Gastrocnemius medialis (tissue), 4 donors: ENCODE measurements at places on chromosomes 7 and 10. TPM values are rescaled to one million over a fixed set of nuclear protein-coding genes. Genes with fewer than 3 reads are reported as not detected.
A peak's percentile ranks its signal among the peaks of the same experiment; 100 is the strongest.

GRCh38 chr10:72720814-72721660 lies 29.1 kb downstream of the MCU start:
- peaks cover 2% of the 10 kb centered on the region for H3K36me3 ChIP-seq
- no peak overlapping the region for H3K27ac ChIP-seq
- H3K27me3 ChIP-seq = no peaks in the 10 kb centered on the region
- H3K4me1 ChIP-seq = peaks cover 28% of the 10 kb centered on the region

DNA sequence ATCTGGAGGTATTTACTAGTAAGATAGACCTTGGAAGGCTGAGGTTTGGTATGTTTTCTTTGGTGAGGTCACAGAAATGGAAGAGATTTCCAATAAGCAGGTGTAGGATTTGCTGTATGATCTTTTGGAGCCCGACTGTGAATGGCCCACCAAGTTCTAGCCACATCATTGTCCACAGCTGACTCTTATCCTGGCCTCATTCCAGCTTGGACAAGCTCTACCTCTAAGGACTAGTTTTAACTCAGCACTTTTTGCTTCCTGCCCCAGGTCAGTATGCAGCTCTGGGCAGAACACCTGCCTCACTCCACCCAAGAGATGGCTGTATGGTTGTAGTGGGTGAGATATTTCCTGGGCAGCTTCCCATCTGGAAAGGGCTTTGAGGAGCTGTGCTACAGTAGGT lies 6.1 kb upstream of the CPA4 start:
- H3K4me3 ChIP-seq = no peak overlapping the region
- DNase-seq = no peak
- H3K27ac ChIP-seq = no peak overlapping the region
- no peaks in the 10 kb centered on the region for H3K36me3 ChIP-seq
- H3K4me1 ChIP-seq = no peaks in the 10 kb centered on the region
- no peaks in the 10 kb centered on the region for H3K27me3 ChIP-seq

DNA sequence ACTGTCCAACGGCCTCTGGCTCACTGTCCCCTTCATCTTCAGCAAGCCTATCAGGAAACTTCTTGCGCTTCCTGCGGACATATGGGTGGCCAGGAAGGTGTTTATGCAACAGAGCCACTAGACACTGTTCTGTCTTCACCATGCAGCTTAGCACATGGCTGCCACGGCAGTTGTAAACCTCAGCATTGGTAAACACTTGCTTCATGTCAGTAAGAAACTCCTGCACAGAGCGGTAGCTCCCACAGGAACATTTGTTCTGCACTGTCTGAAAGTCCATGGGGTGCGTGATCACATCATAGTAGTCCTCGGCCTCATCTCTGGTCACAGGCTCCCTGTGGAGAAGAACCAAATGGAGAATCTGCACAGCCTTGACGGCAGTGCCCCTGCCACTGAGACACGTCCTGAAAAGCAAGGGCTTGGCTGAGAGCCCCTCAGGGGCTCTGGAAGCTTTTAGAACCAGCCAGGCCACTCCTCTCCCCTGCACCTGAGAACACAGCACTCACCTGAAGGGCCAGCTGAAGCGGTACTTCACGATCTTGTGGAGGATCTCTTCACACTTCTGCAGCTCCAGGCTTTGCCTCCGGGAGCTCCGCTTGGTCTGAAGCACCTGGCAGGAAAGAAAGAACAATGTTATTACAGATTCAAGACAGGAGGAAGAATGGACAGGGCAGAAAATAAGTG lies 8.8 kb downstream of the FZD9 start:
- no peak for DNase-seq
- H3K27me3 ChIP-seq = no peaks in the 10 kb centered on the region
- H3K4me1 ChIP-seq = peaks cover 9% of the 10 kb centered on the region
- H3K4me3 ChIP-seq = no peak overlapping the region
- no peaks in the 10 kb centered on the region for H3K36me3 ChIP-seq

DNA sequence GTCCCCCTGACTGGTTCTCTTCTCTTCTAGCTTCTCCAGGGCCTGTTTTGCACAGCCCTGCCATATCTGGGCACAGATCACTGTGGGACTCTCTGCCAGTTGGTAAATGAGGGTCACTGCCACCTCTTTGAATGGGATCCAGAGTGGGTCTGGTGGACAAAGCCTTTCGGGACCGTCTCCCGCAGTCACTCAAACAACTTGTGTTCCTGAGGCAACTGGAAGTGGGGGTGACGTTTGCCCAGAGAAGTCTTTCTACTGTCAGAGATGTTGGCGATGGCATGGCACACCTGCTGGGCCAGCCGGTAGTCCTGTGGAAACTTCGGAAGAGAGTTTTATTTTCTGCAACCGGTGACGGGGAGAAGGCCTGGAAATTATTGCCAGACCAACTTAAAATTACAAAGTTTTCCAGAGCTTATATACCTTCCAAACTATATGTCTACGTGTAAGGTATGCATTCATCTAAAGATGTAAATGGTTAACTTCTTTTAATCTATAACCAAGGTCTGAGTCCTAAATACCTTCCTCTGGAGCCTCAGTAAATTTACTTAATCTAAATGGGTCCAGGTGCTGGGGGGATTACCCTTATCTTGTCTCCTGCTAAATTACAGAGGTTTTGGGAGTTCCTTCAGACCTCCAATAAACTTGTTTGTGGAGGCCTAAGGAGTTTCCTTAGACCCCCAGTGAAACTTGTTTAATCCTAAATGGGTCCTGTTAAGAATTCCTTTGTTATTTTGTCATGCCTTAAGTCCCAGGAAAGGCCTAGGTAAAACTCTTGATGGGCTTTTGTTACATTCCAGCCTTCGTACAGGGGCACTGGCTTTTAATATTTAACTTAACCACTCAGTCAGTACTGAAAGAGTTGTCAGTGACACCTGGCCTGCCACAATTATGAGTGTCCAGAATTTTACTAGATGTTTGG lies 94.0 kb downstream of the NPSR1 start:
- no peak for DNase-seq
- H3K4me3 ChIP-seq = no peak overlapping the region
- H3K4me1 ChIP-seq = no peaks in the 10 kb centered on the region
- H3K27me3 ChIP-seq = no peaks in the 10 kb centered on the region
- no peak overlapping the region for H3K27ac ChIP-seq

- DNase-seq = no peak
- no peaks in the 10 kb centered on the region for H3K27me3 ChIP-seq
- no peaks in the 10 kb centered on the region for H3K36me3 ChIP-seq
- no peak overlapping the region for H3K27ac ChIP-seq
- H3K4me3 ChIP-seq = no peak overlapping the region
Measured at GRCh38 chr7:47743965-47744591, 162.2 kb upstream of the TNS3 start.

DNA sequence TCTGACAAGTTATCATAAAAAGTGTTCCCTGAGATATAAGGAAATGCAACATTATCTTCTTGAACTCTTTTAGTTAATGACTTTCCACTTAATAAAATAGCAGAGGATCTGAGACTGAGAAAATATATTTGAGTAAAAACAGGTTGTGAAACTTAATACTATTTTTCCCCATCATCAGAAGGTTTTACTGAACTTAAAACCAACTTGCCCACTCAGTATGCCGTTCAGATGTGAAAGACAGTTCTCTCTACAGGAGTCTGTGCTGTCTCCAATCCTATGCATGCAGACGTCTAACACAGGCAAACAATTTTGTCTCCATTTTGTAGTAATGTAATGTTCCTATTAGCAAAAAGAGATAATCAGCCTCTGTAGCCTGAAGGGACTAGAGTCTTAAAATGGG lies 38.2 kb upstream of the CYP2C18 start:
- no peaks in the 10 kb centered on the region for H3K36me3 ChIP-seq
- DNase-seq = no peak
- H3K27me3 ChIP-seq = no peaks in the 10 kb centered on the region
- H3K4me1 ChIP-seq = no peaks in the 10 kb centered on the region
- H3K27ac ChIP-seq = no peak overlapping the region

DNA sequence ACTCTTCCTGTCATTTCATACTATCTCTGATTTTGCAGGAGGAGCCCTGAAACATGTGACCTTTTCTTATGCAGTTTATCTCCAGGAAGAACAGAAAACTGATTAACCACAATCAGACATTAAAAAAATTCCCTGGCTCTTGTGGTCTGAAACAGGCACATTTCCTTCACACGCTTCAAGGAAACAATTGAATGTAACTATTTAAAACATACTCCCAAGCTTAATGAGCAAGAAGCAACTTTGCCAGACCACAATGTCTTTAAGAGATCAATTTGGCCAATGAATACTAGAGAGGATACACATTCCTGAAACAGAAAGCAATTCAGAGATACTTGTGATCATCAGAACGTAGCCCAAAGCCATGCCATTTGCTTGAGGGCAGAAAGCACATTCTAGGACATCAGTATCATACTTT lies 65.8 kb downstream of the PIP4K2A start:
- H3K4me3 ChIP-seq = no peak overlapping the region
- H3K36me3 ChIP-seq = no peaks in the 10 kb centered on the region
- H3K27me3 ChIP-seq = no peaks in the 10 kb centered on the region
- no peak for DNase-seq

- no peak for DNase-seq
- no peaks in the 10 kb centered on the region for H3K36me3 ChIP-seq
- H3K4me3 ChIP-seq = peak overlapping the region; percentile 29
- H3K27ac ChIP-seq = peak overlapping the region; percentile 96
- peaks cover 26% of the 10 kb centered on the region for H3K4me1 ChIP-seq
Measured at GRCh38 chr10:30431435-30431911, 2.5 kb upstream of the MAP3K8 start.

DNA sequence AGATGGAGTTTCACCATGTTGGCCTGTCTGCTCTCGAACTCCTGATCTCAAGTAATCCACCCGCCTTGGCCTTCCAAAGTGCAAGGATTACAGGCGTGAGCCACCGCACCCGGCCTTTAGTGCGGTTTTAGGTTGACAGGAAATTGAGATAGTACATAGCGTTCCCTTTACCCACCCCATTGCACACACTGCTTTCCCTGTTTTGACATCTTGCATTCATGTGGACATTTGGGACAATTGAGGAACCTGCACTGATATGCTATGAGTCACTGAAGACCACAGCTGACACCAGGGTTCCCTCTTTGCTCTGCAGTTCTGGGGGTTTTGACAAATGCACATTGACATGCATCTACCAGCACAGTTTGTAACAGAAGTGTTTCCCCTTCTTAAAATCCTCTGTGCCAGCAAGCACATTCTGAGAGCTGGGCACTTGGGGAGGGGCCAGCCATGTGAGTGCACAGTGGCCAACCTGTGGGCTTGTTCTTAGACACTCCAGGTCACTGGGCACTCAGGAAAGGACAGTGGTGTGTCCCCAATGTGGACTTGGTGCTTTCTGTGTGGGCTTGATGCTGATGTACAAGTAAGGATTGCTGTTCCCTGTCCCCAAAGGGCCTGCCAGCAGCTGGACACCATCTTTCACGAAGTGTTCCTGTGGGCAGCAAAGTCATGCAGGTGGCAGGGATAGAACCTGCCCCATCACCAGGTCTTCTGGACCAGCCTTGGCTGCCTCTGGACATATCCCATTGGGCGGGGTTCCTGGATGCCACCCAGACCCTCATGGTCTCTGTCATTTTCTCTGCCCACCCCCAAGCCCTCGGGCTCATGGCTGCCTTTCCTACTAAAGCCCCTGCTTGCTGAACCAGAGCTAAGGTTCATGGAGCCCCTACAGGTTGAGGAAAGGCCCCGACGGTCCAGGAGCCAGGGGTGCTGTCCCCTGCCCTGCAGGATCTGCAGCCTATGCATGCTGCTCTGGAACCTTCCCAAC lies 579.8 kb downstream of the GLRX3 start:
- no peak overlapping the region for H3K4me3 ChIP-seq
- H3K27me3 ChIP-seq = no peaks in the 10 kb centered on the region
- DNase-seq = no peak
- no peaks in the 10 kb centered on the region for H3K4me1 ChIP-seq

- H3K27me3 ChIP-seq = no peaks in the 10 kb centered on the region
- H3K4me1 ChIP-seq = no peaks in the 10 kb centered on the region
- no peak overlapping the region for H3K4me3 ChIP-seq
- no peak overlapping the region for H3K27ac ChIP-seq
Measured at GRCh38 chr7:130865408-130866236, 131.6 kb upstream of the KLF14 start.

DNA sequence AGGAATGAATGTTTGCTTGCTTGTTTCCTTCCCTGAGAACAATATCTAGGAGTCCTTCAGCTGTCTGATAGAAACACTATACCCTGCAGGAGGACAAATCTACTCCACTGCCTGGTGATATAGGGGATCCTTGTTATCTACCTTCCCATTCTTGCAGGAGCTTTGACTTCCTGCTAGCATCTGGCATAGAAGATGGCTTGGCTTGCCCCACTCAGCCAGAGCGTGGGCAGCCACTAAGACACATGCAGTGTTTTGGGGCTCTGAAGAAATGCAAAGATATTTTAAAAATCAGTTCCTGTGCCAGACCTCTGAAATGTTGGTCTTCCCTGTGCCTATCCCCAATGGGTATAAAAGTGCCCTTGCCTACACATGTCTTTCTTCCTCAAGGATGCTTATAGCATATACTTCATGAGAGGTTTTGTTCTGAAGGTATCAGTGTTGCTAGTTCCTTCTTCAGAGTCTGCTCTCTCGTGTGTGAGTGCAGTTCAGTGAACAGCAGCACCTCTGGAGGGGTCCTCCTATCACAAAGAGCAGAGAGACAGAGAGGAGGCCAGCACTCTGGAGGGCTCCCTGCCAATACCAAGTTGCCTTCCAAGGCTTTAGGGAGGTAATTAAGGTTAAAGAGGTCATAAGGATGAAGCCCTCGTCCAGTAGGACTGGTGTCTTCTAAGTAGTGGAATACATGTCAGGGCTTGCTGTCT lies 149.1 kb upstream of the CALCR start:
- H3K27me3 ChIP-seq = no peaks in the 10 kb centered on the region
- no peaks in the 10 kb centered on the region for H3K36me3 ChIP-seq
- H3K27ac ChIP-seq = no peak overlapping the region
- H3K4me1 ChIP-seq = no peaks in the 10 kb centered on the region
- no peak for DNase-seq
- no peak overlapping the region for H3K4me3 ChIP-seq

DNA sequence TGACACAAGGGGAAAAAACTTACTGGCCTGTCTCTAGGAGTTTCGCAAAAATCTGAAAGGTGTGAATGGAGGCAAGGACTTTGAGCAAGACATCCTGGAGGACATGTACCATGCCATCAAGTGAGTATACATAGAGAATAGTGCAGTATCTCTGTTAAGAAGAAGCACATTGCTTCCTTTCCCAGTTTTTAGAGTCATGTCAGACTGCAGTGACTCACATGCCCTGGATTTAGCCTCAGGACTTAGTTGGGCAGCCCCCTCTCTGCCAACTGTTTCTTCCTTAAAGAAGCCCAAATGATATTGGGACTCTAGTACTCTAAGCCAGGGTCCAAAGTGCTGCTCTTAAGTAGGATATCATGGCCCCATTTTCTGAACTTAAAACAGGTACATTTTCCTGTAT lies 28.1 kb upstream of the NFKB2 start:
- H3K36me3 ChIP-seq = peaks cover 9% of the 10 kb centered on the region
- H3K27me3 ChIP-seq = no peaks in the 10 kb centered on the region
- no peaks in the 10 kb centered on the region for H3K4me1 ChIP-seq
- no peak overlapping the region for H3K27ac ChIP-seq
- H3K4me3 ChIP-seq = no peak overlapping the region

GRCh38 chr7:1154172-1154739 lies 5.7 kb downstream of the ZFAND2A start:
- H3K4me1 ChIP-seq = peaks cover 9% of the 10 kb centered on the region
- no peak for DNase-seq
- H3K27me3 ChIP-seq = no peaks in the 10 kb centered on the region
- no peaks in the 10 kb centered on the region for H3K36me3 ChIP-seq
- H3K4me3 ChIP-seq = no peak overlapping the region
- H3K27ac ChIP-seq = no peak overlapping the region

- no peaks in the 10 kb centered on the region for H3K27me3 ChIP-seq
- DNase-seq = no peak
- H3K36me3 ChIP-seq = no peaks in the 10 kb centered on the region
- no peak overlapping the region for H3K27ac ChIP-seq
Measured at GRCh38 chr7:556291-556826, 36.7 kb upstream of the PDGFA start.

Gene IGF2BP3
- not detected for total RNA-seq

Gene TET1
- 1.00 TPM for total RNA-seq

Gene TAS2R41
- not detected for total RNA-seq
